ENCODE measurements at places on chromosomes 6 and 20.

DNA sequence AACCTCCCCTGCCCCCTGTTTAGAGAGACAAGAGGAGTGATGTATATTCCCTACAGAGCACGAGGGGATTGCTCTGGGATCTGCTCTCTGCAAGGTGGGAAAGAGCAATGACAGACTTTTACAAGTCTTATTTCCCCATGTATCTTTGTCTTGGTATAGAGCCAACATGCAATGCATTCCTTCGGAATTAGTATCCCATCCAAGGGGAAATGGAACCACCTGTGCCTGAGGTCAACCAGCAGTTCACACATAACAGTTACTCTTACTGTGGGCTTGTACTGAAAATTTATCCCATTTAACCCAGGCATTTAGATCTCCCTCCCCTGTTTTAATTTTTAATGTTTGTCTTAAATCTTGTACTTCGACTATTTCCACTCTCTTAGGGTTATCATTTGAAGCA, 250.4 kb downstream of the C6orf118 start:
- no peak for DNase-seq

- no peak for DNase-seq
Observed at GRCh38 chr6:95145457-95145856, 431.9 kb upstream of the MANEA start.

DNA sequence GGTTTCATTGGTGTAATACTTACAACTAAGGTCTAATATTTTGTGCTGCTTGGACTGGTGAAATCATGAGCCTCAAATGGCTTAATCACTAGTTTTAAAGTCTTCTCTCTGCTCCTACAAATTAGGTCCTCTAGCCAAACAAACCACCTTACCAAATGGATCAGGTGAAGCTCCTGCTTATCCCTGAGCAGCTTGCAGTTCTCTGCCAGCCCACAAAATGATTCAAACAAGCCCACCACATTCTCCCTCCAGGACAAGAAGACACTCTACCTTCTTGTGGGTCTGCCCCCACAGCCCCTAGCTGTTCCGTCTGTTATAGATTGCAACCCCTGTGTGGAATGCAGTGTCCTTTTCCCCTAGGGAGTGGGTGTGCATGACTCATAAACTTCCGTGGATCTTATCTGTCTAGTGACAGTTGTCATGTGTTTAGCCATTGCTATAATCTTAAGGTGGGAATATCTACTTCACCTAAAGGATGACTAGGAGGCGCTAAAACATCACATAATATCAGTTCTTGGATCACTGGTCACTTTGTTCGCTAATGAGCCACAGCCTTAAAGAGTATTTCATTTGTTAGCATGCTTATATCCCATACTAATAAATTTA, 940.5 kb upstream of the MANEA start:
- DNase-seq = no peak

DNA sequence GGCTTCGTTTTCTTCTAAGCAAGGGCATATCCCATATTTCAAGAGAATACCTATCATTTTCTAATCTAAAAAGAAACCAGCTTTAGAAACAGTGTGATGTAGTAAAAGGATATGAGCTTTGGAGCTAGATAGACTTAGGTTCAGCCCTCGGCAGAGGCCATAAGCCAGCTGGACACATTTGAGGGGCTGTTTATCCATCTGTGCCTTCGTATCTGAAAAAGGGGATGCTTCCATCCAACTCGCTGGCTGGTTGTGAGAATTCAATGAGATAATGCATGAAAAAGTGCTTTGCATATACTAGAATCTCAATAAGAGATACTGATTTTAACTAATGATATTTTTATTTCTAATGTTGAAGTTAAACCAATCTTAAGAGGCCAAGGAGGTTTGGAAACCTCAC, 58.0 kb downstream of the PRL start:
- no peak for DNase-seq

- no peak for DNase-seq
Observed at GRCh38 chr20:23658336-23658735, 20.6 kb upstream of the CST3 start.

GRCh38 chr20:3728354-3728753, 4.1 kb upstream of the HSPA12B start:
- DNase-seq = no peak

GRCh38 chr6:39181333-39181732, 47.9 kb downstream of the KCNK5 start:
- DNase-seq = no peak

Measured in effector CD4-positive, alpha-beta T cell (primary cell).